ENCODE measurements at places on chromosomes 16 and 17.

DNA sequence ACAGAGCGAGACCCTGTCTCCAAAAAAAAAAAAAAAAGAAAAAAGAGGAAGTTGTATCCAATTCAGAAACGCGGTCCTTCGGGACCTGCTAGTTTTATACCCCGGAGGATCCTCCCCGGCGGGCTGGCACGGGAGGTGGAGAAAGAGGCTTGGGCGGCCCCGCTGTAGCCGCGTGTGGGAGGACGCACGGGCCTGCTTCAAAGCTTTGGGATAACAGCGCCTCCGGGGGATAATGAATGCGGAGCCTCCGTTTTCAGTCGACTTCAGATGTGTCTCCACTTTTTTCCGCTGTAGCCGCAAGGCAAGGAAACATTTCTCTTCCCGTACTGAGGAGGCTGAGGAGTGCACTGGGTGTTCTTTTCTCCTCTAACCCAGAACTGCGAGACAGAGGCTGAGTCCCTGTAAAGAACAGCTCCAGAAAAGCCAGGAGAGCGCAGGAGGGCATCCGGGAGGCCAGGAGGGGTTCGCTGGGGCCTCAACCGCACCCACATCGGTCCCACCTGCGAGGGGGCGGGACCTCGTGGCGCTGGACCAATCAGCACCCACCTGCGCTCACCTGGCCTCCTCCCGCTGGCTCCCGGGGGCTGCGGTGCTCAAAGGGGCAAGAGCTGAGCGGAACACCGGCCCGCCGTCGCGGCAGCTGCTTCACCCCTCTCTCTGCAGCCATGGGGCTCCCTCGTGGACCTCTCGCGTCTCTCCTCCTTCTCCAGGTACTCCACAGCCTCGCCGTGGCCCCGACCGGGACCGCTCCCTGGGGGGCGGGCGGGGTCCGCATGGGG, at the start of gene CDH3:
Gene CDH3 (plus strand): TSS at position 596 of the 779 bp plus-strand sequence. CDS start 70 bp downstream, at position 666.
- no peak for DNase-seq

DNA sequence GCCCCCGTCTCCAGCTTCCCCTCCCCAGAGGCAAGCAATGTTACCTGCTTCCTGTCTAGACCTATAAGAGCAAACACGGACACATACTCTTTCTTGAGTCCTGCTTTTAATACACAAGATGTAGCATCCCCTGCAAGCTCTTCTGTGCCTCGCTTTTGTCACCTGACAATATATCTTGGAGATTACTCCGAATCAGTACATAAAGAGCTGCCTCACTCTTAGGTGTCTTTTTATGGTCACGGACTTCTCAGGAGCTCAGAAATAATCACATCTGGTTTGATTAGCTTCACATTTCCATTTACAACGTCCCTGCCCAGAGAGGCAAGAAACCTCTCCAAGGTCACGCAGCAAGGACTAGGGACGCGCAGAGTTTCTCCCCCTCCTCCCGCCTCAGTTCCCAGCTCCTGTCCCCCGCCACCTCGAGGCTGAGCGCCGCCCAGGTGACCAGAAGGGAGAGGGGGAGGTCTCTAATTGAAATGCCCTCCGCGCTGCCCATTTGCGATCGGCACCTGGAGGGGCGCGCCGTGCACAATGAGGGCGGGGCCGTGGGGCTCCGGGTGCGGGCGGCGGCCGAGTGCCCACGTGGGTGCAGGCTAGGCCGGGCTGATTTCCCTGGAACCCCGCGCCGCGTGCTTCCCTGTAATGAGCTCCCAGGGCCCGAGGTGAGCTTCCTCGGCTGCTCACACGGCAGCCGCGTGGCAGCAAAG, 13.8 kb upstream of the SEZ6 start:
- DNase-seq, result peak; percentile 2

DNA sequence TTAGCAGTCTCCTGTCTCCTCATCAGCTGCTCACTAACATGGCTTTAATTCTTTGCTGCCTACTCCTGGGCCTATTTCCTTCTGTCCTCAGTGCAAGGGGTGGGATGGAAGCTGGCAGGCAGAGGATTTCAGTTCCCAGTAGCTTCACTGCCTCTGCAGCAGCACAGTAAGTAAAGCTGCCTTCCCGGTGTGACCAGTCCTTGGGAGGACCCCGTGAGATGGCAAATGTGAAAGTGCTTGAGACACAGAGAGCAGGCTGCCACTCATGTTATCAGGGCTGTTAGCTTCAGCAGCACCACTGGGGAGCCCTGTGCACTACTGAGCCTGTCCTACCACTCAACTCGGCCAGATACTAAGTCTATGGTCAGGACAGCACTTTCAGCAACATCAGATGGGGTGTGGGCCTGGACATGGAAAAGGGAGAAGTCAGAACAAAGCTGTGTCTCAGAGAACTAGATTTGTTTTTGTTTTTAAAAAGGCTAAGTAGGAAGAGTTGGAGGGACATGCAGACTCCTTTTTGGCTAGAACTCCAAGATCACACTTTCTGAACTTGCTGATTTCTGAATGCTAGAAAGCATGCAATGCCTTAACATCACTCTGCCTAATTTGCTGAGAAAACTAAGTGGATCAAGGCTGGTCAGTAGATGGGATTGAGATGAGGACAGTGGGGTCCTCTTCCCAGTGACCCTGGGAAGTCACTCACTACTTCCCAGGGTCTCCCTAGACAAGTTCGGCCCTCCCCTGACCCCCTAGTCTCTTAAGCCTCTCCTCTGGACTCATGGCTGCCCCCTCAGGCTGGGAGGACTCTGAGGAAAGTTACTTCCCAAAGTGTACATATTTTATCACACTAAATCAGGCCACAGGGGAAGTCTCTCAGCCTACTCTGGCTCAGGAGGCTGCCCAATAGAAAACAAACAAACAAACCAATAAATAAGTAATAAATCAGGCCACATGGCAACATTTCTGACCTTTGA, 1.1 kb downstream of the ACSF2 start:
- DNase-seq, result no peak

- peak; percentile 81 for DNase-seq
Measured at GRCh38 chr17:49556223-49556943, 19.3 kb upstream of the NXPH3 start.

- DNase-seq, result no peak
Measured at GRCh38 chr16:80519189-80519588, 21.6 kb upstream of the DYNLRB2 start.

GRCh38 chr16:53973021-53973420, 269.1 kb downstream of the FTO start:
- DNase-seq, result no peak

DNA sequence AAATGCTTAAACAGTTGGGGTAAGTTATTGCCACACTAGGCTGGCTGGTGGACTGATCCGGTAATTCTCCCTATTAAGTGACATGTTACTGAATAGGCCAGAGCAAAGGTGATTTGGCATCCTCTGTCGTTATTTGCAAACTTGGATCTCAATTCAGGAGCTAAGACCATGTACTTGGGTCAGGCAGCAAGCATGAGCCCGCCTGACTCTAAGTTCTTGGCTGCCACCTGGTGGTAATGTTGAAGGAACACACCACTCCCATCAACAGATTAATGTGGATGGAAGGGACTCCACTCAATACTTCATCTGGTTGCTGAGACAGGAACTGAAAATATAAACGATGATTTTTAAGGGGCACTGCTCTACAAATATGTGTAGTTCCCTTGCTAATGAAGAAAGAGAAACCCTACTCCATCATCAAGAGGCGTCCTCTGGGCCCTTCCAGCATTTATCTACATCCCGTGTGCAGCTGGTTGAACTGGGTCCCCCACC, 70.8 kb downstream of the EMP2 start:
- DNase-seq, result peak; percentile 64

DNA sequence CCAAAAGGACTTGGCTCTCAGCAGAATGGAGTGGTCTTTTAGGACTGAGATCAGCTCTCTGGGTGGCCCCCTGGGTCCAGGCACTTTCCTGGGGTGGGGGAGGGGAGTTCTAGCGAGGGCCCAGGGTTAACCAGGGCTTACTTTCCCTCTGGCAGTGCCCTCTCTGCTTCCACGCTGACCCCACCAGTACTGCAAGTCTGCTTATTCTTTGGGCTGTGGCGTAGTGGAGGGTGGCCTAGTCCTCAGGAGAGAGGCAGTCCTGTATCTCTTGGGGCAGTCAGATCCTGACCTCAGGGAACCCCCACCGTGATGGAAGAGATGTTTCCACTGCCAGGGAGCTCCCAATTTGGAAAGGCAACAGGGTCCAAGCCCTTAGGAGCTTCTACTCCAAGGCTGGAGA, 79.4 kb downstream of the CCDC182 start:
- DNase-seq, result no peak

DNA sequence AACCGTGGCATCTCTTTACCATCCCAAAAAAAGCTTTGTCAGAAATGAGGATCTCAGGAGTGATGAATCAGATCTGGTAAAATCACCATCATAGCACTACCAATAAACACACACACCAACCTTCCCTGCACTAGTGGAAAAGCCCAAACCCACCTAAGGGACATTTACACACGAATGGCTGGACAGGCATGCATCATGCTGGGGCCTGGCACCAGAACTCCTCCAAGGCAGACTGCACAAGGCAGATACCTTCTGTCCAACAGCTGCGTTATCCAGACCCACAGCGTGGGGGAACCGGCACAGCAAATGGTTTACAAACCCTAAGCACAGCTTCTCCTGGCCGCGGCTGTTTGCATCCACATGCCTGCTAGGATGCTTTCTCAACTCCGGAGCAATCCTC, 2.8 kb downstream of the ASIC2 start:
- DNase-seq, result no peak

GRCh38 chr16:8342276-8342675, 248.0 kb downstream of the TMEM114 start:
- DNase-seq, result no peak

DNA sequence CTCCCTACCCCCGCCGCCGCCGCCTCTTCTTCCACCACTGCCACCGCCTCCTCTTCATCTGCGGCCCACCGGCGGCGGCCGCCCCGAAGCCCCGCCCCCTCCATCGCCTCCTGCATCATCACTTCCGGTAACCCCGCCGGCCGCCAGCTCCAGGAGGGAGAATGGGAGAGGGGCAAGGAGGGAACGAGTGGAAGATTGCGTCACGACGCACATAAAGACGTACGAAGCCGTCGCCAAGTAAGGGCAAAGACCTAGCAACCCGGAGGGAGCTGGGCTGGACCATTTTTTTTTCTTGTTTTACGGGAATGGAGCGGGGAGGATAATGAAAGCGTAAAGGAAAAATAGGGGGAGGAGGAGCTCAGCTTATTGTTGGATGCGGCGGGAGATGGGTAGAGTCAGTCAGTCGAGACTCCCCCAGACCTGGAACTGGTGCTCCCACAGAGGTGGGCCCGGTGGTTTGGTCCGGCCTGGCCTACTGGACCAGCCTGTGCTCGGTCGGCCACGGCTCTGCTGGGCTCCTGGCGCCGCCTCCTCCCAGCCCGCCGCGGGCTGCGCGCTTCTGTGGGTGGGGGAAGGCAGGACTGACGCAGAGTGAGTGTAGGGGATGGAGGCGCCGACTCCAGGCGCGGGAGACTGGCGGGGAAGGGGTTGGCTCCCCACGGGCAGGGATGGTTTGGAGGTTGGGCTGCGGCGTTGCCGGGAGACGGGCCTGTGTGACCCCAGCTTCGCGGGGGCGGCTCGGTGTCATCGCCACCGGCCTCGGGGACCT, at the start of the genes DCUN1D3 and LYRM1:
Gene DCUN1D3 (minus strand): TSS at position 60 of the 769 bp plus-strand sequence. CDS start 37,820 bp downstream, outside the sequence.
Gene LYRM1 (plus strand): TSS at position 473 of the 769 bp plus-strand sequence. CDS start 14,785 bp downstream, outside the sequence.
- peak; percentile 89 for DNase-seq

DNA sequence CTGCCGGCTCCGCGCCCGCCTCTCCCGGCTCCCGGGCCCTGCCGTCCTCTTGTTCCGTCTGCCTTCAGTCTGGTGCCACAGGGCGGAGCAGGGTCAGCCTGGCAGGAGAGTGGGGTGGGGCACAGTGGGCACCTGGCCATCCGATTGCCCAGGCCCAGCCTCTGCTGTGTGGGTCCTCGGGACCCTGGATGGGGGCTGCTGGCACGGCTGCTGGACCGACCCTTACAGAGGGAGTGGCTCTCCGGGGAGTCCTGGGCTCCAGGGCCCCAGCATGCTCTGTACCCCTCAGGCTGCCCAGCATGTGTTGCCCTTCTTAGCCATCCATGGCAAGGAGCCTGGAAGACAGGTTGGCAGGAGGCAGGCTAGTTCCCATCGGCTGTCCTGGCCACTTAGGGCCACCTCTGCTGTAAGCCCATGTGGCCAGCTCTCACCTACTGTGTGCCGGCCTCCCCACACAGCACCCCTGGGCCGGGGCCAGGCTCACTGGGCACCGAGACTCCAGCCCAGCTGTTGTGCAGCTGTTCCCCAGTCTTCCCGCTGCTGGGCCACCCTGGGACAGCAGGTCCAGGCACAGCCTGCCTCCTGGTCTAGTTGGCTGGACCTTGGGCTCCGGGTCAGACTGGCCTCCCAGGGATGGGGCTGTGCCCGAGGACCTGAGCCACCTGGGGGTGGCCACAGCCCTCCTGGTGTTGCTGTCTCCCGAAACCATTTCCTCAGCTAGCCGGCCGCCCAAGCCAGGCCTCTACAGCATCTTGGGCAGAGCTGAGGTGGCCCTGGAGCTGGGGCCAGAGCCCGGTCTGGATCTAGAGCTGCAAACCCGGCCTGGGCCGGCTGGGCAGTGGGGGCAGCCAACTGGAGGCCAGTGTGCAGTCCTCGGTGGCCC, 24.9 kb downstream of the BAHCC1 start:
- no peak for DNase-seq

DNA sequence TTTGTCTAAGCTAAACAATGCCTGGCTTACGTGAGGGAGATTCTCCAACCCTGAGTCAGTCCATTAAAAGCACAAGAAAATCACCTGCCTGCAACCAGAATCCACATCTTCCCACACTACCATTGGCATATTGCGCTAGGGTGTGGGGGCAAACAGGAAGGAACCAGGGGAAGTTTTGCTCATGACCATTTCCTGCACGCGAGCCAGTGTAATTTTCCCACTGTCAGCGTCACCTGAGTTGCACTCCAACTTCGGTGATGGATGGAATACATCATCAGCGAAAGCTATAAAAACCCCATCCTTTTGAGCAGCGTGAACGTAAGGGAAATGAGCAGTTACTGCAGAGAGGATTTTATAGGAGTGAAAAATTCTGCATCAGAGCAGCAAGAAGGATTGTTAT, 167.9 kb upstream of the NOL11 start:
- no peak for DNase-seq

DNA sequence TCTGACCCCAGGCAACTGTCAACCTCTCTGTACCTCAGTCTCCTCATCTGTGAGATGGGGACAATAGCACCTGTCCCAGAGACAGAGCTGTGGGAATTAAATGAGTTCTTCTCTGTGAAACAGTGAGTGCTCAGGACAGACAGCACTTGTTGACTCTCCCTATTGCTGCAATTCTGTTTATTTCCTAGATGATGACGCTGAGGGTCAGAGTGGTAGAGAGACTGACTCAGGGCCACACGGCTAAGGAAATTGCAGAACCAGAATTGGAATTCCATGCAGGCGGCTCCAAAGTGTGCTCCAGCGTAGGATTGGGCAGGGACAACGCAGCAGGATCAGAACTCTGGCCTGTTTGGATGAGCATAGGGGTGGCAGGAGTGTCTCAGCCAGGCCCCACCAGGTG, 302.2 kb downstream of the C16orf95 start:
- DNase-seq, result no peak

DNA sequence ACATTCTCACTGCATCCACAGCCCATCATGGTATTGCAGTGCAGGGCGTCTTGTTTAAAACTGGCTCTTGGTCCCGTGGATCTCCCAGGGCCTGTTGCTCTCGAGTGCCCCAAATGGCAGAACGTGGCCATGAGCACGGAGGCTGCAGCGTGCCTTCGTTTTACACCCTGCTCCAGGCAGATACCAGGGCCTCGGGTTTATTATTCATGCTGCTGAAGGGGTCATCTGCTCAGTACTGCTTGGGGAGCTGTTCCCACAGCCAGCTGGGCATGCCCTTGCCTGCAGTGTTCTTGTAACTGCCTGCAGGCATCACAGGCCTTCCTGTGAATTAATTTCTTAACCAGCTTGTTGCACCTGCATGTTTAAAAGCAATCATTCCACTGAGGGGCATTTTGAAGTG, 129.7 kb upstream of the CHMP6 start:
- peak; percentile 40 for DNase-seq

GRCh38 chr17:48444516-48445247, 14.7 kb upstream of the SKAP1 start:
- DNase-seq, result no peak

Data from activated T-cell treated with anti-CD3 and anti-CD28 coated beads for 24 hours (primary cell).